ENCODE measurements at places on chromosomes 2 and 18.

DNA sequence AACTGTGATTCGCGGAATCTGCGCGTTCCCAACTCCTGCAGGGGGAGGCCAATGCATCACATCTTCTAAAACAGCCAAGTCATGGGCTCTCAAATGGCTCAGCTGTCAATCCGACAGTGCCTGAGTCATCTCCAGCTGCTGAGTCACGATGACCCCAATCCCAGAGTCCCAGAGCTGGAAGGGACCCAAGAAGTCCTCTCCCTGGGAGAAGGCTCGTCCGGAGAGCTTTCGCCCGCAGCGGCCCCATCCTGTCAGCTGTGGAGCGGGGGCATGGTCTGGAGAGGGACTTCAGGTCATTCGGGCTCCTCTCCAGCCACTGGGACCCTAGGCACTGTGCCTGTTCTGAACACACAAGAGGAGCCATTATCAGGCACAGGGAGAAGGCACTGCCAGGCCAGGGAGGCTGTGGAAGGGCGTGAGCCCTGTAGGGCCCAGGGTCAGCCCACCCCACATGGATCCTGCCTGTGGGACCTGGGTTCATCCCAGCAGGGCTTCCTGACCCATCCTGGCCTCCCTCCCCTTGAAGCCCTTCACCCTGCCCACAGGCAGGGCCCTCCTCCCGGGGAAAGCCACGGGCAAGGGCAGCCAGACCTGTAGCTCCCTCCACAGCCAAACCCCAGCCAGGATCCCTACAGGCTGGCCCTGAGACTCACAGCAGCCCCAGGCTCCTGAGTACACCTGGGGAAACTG lies 47.6 kb upstream of the GPC1 start:
- DNase-seq, result no peak

DNA sequence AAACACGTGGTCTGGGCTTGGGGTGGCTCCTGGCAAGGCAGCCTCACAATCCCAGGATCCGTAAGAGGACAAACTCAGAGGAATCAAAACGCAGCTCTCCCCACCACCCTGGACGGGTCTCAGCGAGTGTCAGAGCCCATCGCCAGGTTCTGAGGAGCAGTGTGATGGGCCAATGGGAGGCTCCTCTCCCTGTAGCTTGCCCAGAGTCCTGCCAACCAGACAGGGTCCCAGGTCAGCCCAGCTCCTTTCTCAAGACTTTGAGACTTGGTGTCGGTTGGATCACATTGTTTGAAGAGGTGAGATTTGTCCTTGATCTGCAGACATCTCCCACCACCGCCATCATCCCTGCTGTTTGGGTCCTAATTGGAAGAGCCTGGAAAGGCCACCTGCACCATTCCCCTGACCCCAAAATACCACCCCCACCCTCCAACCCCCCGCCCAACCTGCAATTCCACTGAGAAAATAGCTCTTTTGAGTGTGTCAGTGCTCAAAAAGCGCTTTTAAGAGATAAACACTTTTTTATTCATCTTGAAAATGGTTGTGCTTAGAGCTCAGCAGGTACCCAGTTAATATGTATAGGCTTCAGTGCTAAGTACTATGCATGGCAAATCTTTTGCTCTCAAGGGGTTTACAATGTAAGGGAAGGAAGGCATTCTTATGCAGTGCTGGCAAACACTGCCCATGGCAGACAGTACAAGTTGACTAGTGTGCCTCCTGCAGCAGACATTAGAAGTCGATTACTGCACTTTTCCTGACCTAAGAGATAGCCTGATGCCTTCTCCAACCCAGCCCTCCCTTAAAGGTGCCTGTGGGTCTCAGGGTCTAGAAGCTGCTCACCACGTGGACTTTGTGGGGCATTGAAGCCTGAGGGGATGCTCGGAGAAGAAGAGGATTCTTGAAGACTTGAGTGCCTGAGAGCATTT lies 50.6 kb downstream of the GLI2 start:
- no peak for DNase-seq

DNA sequence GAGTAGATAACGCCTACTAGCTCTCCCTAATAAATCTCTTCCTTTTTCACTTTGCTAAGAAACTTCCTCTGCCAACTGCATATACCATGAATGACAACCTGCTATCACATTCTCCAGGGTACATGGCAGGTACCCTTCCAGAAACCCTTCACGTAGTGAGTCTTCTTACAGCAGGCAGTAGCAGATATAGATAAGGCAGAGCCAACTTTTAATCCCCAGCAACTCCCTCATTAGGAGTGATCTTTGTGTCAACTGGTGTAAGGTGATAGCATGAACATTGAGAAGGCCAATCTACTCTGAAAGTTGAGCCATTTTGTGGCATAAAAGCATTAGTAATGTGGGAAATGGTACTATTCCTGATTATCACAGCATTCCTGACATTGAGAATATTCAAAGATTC lies 5.7 kb upstream of the STK17B start:
- no peak for DNase-seq

- no peak for DNase-seq
Measured at GRCh38 chr2:222362336-222362735, 62.0 kb upstream of the SGPP2 start.

- no peak for DNase-seq
Measured at GRCh38 chr18:50192995-50193795, 1.8 kb downstream of the MYO5B start.

- no peak for DNase-seq
Measured at GRCh38 chr2:48283586-48284269, 246.2 kb upstream of the STON1 start.

- DNase-seq, result no peak
Measured at GRCh38 chr2:6069381-6069780, 377.2 kb downstream of the SOX11 start.

DNA sequence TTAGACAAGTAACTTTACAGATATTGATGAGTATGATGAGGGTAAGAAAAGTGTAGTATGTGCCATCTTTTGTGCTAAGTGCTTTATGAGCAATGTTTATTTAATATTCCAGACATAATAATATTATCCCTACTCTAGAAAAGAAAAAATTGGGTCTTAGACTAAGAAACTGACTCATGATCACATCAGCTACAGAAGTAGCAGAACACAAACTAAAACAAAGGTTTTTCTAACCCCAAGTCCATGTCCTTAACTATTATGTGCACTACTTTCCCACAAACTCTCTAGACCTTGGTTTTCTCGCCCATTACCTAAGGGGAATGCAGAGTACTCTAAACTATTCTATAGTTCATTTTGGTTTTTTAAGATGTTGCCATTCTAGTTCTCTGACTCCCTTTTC lies 64.5 kb downstream of the BAZ2B start:
- DNase-seq, result no peak

DNA sequence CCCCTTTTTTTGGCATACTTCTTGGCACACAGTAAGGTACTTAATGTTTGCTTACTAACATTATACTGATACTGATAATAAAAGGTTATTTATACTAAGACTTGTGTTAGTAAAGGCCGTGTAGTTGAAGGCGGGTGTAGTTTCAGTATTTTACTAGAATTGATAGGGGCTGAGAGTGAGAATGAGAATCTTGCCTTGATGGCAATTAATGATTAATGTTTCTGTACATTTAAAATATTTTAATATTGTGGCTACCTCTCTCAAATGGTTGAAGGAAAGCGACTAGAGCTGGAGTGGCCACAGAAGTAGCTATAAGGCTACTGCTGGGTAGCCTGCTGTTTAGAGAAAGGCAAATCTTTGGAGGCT lies 29.3 kb downstream of the PELI1 start:
- no peak for DNase-seq

DNA sequence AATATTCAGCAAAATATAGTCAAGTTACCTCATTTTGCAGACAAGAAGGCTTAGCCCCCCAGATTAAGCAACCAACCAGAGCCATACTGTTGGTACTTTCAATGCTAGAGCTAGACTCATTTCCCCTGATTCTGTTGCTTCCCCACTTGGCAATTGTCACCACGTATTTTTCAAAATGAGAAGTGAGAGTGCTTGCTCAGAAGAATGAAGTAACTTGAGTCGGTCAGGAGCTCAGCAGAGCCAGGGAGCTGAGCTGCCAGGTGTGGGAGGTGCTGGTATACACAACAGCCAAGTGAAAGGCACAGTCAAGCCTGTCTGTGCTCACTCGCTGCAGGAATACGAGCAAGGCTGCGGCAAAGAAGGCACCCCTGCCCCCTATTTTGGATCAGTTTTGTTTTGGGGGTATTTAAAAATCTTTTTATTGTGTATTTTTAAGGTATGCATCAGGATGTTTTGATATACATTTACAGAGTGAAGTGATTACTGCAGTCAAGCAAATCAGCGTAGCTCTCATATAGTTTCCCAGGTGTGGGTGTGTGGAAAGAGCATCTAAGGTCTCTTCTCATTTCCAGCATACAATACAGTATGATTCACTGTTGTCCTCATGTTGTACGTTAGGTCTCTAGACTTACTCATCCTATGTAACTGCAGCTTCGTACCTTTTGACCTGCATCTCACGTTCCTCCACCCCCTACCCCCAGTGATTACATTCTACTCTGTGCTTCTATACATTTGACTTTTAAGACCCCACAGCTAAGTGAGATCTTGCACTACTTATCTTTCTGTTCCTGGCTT lies 62.4 kb downstream of the MRPS9 start:
- no peak for DNase-seq

DNA sequence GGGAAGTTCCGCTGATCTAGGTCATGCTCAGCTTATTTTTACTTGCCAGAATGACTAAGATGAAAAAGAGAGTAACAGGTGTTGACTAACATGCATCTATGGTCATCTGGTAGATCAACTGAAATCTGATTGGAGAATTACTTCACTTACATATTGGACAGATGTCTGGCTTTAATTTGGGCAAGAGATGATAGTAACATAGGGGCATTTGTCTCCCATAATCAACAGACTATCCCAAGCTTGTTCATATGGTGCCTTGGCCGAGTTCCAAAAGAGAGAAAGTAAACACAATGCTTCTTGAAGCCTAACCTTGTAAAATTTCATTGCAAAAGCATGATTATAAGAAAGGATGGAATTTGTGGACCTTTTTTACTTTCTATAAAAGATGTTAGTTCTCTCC lies 503.7 kb downstream of the ADCYAP1 start:
- no peak for DNase-seq

GRCh38 chr2:105110295-105110829 lies 72.5 kb downstream of the MRPS9 start:
- no peak for DNase-seq

GRCh38 chr2:178219247-178219646 lies 24.9 kb downstream of the OSBPL6 start:
- no peak for DNase-seq

DNA sequence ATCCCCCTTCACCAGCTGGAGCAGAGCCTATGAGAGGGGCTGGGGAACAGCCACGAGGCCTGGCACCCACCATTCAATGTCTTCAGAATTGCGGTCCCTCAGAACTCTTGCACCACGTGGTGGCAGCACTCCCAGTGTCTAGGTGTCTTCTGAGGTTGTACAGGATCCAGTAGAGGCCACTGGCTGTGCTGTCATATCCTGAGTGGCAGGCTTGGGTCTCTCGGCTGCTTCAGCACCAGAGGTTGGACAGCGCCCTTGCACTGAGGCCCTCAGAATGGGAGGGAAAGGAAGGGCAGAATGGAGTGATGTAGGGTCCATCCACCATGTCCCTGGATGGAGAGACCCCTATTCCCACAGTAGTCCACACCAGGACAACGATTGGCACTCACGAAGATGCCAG lies 112.0 kb upstream of the TEKT4 start:
- DNase-seq, result no peak

All from T follicular helper cell (primary cell).